ENCODE measurements at places on chromosomes 7 and 10. TPM values are rescaled to one million over a fixed set of nuclear protein-coding genes. Genes with fewer than 3 reads are reported as not detected.

Gene CFAP69
- total RNA-seq = 2.9 TPM

Gene SPOCK2
- total RNA-seq = 1.8 TPM

Gene CHRM2
- not detected for total RNA-seq

Gene IKZF1
- 0.48 TPM for total RNA-seq

Gene HOGA1
- 0.79 TPM for total RNA-seq

Gene SLIT1
- total RNA-seq = 0.46 TPM

Gene TRIM74
- total RNA-seq = not detected

Gene MPP7
- total RNA-seq = 6.9 TPM

Gene TMEM184A
- total RNA-seq = 1.5 TPM

Gene KCNH2
- total RNA-seq = 4.5 TPM

Gene GARS1
- total RNA-seq = 234 TPM

Gene MPLKIP
- 40.1 TPM for total RNA-seq

Gene PPIF
- total RNA-seq = 80.4 TPM

Gene GRM3
- 0.15 TPM for total RNA-seq

Gene ADIRF
- total RNA-seq = not detected

Gene PLEKHS1
- not detected for total RNA-seq

Data from H9 (cell line).